ENCODE measurements at places on chromosomes 5 and 9.

GRCh38 chr5:98774192-98775033 is 950 bp downstream of the RGMB start:
- no peak for DNase-seq

DNA sequence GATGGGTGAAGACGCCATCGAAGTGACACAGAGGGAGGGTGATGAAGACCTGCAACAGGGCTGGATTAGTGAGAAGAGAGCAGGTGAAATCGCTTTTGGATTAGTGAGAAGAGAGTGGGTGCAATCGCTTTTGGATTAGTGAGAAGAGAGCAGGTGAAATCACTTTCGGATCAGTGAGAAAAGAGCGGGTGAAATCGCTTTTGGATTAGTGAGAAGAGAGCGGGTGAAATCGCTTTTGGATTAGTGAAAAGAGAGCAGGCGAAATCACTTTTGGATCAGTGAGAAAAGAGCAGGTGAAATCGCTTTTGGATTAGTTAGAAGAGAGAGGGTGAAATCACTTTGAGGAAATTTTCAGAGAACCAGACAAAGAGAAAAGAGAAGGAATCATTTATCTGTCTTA is 67.2 kb upstream of the TRIO start:
- DNase-seq: no peak

DNA sequence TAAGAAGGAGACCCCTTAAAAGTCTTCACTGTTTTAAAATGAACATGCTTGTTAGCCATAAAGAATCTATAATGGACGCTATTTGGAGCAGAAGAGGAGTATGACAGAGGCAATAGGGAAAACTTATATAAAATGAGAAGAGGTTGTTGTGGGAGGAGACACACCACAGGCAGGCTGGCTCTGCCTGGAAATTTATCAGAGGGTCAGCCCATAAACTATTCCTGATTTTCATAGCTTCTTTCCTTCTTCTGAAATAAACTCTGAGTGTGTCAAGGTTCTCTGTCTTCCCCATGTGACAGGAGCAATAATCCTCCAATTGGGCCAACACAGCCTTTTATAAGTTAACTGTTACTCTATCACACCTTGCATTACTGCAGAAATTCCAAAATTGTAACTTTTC is 19.6 kb upstream of the RUSC2 start:
- no peak for DNase-seq

DNA sequence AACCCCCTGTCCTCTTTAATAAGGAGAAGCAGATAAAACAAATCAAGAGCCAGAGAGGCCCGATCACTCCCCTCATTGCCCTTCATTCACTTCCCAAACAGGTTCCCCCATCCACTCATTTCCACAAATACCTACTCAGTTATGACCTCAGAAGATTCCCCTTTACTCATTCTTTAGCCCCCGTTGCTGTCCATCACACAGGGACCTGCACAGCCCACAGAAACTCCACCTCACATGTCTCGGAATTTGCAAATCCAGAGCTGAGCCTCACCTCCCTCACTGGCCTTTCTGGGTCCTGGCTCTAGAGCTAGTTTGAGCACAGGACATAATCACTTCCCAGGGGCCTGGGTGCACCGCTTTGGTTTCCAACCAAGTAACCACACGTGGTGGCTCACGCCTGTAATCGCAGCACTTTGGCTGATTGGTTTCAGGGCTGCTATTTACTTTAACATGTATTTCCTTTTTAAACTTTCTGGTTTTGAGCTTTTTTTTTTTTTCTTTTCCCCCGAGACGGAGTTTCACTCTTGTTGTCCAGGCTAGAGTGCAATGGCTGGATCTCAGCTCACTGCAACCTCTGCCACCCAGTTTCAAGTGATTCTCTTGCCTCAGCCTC is 17.8 kb downstream of the ATP6V0E1 start:
- no peak for DNase-seq

GRCh38 chr5:93303291-93303691 is 277.7 kb downstream of the NR2F1-AS1 start:
- no peak for DNase-seq

- no peak for DNase-seq
Measured at GRCh38 chr9:22913518-22913917, 466.9 kb downstream of the DMRTA1 start.

GRCh38 chr5:145872486-145872885 is 328 bp downstream of the GRXCR2 start:
- DNase-seq: no peak

- no peak for DNase-seq
Measured at GRCh38 chr5:72848474-72849428, 32.3 kb downstream of the TNPO1 start.

DNA sequence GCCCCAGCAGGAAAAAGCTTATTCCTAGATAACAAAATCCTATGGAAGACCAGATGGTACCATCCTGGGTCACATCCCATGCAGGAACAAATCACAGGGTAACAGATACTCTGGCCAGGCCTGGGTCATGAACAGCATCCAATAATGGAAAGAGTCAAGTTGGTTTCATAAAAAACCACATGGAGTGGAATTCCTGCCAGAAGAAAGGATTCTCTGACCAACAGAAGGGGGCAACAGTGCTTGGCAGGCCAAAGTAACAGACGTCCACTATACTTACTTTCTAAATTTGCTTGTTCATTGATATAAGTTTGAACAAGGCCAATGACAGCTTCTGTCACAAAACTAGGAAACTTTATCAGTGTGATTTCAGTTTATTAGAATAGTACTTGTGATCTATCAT is 273.5 kb downstream of the ARRDC3 start:
- no peak for DNase-seq

GRCh38 chr5:88678770-88679381 is 204.1 kb downstream of the MEF2C start:
- DNase-seq: no peak
